ENCODE measurements at places on chromosomes 5 and 9. TPM values are rescaled to one million over a fixed set of nuclear protein-coding genes. Genes with fewer than 3 reads are reported as not detected.

GRCh38 chr9:34242830-34243229 lies 64.0 kb downstream of the UBAP1 start:
- no peak for DNase-seq

DNA sequence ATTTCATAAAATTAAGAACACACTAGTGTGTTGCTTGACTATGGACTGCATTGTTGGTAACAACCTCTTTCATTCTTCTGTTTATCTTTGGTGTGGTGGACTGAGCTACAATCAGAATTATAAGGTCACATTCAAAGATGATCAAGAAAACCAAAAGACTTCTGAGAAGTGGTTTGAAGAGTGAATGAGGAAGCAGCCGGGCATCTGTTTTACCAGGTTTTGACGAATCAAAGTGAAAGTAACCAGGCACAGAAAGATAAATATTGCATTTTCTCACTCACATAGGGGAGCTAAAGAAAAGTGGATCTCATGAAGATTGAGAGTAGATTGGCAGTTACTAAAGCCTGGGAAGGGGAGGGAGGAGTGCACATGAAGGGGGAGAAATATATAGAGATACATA lies 589.1 kb downstream of the ZNF608 start:
- DNase-seq, result no peak

RASGRF2 gene
- 8.6 TPM for total RNA-seq

FSD1L gene
- 3.2 TPM for total RNA-seq

ZFP2 gene
- total RNA-seq, result 0.27 TPM

SPTAN1 gene
- 228 TPM for total RNA-seq

Measured in activated CD4-positive, alpha-beta memory T cell treated with anti-CD3 and anti-CD28 coated beads for 36 hours (primary cell).